Renal cortex interstitium (tissue), 15 donors: ENCODE measurements at places on chromosomes 3 and 15. TPM values are rescaled to one million over a fixed set of nuclear protein-coding genes. Genes with fewer than 3 reads are reported as not detected.

USP3 gene
- 39.3 TPM for polyA plus RNA-seq

PLSCR2 gene
- 1.2 TPM for polyA plus RNA-seq

GLDN gene
- polyA plus RNA-seq: 0.07 TPM

COLQ gene
- polyA plus RNA-seq: 8.9 TPM

CHST2 gene
- 22.5 TPM for polyA plus RNA-seq

SLC35G2 gene
- 3.2 TPM for polyA plus RNA-seq

TMEM207 gene
- 19.7 TPM for polyA plus RNA-seq

GRCh38 chr15:91816942-91817341 lies 36.6 kb upstream of the SLCO3A1 start:
- DNase-seq: no peak

- no peak for DNase-seq
These were observed 3.8 kb downstream of the BHLHE40 start for GRCh38 chr3:4982773-4983738.

GRCh38 chr3:151248772-151249337 lies 29.5 kb downstream of the P2RY14 start:
- DNase-seq: no peak

DNA sequence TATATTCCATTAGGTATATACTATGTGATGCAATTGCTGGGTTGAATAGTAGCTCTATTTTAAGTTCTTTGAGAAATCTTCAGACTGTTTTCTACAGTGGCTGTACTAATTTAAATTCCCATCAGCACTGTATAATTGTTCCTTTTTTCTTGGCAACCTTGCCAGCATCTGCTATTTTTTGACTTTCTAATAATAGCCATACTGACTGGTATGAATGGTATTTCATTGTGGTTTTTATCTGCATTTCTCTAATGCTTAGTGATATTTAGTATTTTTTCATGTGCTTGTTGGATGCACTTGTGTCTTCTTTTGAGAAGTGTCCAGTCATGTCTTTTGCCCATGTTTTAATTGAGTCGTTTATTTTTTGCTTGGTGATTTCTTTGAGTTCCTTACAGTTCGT lies 145.1 kb upstream of the PLSCR5 start:
- DNase-seq: no peak

GRCh38 chr15:71678191-71678590 lies 132.2 kb upstream of the NR2E3 start:
- DNase-seq: no peak

DNA sequence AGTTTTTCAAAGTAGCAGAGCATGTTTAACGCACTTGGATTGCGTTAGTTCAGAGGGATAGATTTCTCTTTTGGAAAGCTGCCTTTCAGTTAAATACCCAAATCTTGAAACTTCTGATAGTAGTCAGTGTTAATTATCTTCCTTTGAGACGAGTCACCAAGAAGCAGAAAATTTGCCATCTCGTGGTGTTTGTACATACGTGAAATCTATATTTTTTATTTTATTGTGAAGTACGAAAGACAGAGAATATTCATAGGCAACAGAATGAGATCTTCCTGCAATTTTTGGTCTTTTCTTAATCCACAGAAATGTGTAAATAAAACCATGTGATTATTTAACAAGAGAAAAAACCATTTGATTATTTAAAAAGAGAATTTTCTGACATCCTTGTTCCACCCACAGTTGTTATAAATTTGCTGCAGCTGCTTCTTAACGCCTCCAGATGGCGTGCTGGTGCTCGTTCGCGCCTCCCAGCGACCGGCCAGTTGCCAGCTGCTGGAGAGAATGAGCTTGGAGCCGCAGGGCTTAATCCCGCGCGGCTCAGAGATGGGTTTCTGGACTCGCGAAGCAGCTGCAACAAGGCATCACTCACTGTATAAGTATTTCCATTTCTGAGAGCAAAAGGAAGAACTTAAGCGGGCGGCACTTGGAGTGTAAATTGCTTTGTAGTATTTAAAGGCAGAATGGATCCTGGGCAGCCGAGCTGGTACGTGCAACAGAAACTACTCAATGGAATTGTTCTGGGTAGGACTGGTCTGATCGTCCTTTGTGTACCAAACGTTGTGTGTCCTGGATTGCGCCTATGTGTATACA lies 10.5 kb upstream of the SLITRK3 start:
- DNase-seq: no peak

DNA sequence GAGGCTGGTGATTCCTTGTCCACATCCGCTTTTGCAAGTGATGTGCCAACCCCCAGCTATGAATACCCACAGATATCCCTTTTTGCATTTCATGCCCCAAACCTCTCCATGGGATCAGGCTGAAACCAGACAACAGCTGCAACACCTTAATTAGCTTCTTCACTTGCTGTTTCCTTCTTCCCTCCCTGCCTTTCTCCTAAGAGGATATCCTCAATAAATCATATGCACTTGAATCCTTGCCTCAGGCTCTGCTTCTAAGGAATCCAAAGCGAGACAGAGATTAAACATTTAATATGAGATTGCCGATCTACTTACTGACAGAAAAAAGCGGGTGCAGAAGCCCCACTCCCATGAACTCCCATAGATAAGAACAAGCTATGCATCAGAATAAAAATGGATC lies 138.1 kb downstream of the CNTN6 start:
- no peak for DNase-seq

DNA sequence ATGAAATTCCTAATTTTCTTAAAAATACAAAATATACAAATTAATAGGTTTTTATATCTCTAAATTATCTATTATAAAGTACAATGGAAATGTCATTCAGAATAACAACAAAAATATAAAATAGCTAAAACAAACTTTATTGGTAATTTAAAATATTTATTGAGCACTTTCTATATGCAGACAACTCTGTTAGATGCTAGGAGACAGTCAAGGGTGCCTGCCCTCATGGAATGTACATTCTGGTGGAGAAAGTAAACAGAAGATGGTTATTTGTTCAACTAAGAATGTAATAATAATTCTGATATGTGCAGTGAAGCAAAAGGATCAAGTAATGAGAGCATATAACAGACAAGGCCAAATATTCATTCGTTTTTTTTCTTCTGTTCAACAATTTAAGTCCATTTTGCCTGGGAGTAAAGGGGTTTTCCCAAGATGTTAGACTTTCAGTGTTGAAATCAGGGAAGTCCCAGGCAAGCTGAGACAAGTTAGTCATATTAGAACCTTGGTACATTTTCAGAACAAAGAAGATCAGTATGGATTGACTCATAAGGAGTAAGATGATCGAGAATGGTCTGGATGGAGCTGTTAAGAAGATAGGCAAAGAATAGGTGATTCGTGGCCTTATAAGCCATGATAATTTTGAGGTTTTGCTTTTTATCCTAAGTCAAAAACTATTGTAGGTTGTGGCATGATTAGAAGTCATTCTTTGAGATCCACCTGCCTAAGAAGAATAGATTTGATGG lies 150.2 kb upstream of the MLF1 start:
- no peak for DNase-seq

GRCh38 chr15:58438956-58439355 lies 7.2 kb downstream of the LIPC start:
- DNase-seq: no peak

DNA sequence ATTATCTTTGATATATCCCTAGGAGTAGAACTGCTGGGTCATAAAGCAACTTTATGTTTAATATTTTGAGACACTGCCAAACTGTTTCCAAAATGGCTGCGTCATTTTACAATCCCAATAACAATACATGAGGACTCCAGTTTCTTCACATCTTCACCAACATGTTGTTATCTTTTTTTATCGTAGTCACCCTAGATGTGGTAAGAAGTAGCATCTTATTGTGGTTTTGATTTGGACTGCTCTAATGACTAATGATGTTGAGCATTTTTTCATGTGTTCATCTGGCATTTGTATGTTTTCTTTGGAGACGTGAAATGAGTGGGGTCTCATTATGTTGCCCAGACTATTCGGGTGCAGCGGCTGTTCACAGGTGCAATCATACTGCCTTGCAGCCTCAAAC lies 83.8 kb downstream of the MAP4 start:
- DNase-seq: no peak

DNA sequence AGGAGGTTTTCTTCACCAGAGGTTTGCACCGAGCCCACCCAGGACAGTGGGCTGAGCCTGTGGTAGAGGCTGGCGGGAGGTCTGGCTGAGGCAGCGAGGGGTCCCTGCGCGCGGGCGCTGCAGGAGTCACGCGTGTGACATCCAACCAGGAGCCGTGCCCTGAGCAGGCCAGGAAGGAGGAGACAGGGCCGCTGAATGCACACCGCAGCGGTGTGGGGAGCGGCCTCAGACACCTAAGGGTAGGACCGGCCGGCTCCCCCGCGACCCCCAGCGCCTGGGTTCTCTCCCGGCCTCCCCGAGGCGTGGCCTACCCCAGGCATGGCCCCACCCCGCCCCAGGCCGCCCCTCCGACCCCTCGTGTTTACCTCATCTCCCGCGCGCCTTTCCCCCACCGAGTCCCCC lies 412 bp downstream of the SLC41A3 start:
- DNase-seq: peak; percentile 38

DNA sequence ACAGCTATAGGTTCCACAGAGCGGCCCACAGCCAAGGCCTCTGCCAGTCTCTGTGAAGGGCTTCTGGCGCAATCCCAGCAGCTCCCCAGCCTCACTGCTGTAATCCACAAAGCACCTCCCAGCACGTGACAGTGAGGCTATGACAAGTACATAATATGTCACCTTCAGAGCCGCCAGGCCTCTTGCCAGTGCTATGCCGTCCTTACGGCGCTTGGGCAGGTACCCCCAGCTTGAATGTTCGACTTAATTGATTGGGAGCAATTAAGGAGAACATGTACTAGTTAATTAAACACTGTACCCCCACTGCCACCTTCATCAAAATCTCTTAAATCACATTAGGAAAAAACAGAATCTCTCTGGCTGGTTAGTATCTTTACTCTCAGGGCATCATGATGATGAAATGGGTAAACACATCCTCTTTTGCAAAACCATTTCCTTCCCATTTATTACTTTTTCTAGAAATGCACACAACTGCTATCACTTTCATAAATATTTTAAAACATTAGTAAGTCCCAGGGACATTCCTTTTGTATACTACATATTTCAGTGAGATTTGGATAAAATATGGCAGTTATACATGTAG lies 169.9 kb downstream of the XXYLT1 start:
- no peak for DNase-seq

GRCh38 chr3:65785065-65785645 lies 253.6 kb downstream of the MAGI1 start:
- DNase-seq: peak; percentile 53

GRCh38 chr3:62892951-62893350 lies 17.7 kb upstream of the CADPS start:
- DNase-seq: no peak

- no peak for DNase-seq
These were observed 5.9 kb downstream of the LMCD1 start for GRCh38 chr3:8507496-8507895.

GRCh38 chr15:99126131-99126588 lies 21.3 kb downstream of the SYNM start:
- no peak for DNase-seq

- DNase-seq: no peak
These were observed 7.4 kb downstream of the ETFA start for GRCh38 chr15:76303909-76304308.

GRCh38 chr3:186671051-186671450 lies 5.2 kb downstream of the HRG start:
- DNase-seq: no peak

DNA sequence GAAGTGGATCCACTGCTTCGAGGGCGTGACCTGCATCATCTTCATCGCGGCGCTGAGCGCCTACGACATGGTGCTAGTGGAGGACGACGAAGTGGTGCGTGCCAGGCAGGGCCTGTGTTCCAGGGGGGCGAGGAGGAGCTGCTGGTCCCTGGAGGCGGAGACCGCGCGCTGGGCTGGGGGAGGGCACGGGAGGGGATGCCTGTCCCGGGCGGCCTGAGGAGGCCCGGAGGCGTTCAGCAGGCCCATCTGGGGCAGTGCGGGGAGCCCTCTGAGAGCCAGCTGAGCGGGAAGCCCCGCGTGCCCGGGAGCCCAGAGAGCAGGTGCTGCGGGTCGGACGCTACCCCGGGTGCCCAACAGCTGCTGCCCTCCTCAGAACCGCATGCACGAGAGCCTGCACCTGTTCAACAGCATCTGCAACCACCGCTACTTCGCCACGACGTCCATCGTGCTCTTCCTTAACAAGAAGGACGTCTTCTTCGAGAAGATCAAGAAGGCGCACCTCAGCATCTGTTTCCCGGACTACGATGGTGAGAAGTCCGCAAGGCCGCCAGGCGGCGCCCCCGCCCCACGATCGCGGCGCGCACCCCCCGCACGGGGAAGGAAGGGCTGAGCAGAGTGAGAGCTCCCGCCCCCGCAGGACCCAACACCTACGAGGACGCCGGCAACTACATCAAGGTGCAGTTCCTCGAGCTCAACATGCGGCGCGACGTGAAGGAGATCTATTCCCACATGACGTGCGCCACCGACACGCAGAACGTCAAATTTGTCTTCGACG lies 2.9 kb downstream of the GNAT1 start:
- no peak for DNase-seq

DNA sequence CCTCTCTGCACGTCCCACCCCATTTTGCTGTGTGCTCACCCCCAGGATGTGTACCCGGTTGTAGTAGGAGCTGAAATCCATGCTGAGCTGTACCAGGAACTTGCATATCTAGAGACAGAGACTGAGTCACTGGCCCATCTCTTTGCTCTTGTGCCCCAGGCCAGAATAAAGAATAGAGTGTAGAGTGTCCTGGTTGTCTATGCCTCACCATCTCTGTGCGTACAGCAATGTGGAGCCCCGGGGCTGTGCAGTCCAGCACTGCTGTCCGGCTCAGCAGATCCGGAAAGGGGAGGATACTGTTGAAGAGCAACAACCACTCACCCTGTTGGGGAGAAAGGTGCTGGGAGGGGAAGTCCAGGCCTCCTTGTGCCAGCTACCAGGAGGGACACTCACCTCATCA lies 2.6 kb downstream of the DALRD3 start:
- no peak for DNase-seq

DNA sequence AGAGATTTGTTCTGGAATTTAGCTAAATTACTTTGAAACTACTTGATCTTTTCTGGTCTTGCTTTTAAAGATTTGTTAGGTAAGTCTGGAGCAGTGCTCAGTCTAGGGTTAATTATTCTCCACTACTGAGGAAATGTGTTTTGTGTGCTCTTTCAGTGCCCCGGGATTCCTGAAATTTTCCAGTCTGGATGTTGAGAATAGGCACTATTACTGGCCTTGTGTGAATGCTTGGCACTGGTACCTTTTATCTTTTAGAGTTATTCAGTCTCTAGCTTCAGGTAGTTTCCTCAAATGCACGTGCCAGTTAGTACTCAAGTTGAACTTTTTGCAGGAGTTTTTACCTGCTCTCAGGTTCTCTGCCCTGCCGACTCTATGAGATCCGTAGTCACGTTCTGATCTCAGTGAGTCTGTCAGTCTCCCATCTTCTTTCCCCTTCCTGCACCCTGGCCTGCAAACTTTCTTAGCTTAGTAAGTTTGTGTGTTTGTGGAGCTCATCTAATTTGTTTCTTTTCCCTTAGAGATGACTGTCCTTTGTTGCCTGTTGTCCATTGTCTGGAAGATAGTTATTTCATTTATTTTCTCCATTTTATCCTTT lies 39.5 kb downstream of the TCF12 start:
- no peak for DNase-seq

GRCh38 chr3:186257866-186258265 lies 104.2 kb downstream of the DGKG start:
- no peak for DNase-seq
